ENCODE measurements at places on chromosomes 3 and 15.

DNA sequence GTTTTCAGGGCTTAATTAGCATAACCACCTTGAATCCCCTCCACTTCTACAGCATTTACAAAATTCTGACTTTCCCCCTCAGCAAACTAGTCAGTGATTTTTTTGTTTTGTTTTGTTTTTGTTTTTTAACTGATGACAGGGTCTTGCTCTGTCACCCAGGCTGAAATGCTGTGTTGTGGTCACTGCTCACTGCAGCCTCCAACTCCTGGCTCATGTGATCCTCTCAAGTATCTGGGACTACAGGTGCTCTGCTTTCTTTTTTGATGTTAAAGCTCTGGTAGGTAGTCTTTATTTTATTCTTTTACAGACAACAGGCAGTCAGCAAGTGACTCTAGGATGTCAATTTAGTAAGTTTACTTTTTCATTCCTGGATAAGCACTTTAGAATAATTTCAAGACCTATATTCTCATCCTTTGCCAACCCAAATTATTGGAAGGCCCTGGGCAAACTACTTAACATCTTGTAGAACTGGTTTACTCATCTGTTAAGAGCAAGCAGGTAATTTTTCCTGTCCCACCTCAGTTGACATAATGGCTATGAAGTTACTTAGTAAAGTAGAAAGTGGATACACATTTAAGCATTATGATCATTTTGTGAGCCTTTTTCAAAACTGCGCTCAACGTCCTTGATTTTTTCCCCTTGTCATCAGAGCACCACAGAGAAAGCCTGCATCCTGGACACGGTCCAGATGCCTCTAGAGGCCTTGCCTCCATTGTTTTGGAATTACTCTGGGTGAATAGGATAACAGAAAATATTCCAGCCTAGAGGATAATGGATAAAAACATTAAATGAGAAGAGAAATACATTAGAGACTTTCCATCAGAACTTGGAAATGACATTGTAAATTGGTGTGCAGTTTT, 69.9 kb upstream of the NDUFB4 start:
- no peak for DNase-seq

DNA sequence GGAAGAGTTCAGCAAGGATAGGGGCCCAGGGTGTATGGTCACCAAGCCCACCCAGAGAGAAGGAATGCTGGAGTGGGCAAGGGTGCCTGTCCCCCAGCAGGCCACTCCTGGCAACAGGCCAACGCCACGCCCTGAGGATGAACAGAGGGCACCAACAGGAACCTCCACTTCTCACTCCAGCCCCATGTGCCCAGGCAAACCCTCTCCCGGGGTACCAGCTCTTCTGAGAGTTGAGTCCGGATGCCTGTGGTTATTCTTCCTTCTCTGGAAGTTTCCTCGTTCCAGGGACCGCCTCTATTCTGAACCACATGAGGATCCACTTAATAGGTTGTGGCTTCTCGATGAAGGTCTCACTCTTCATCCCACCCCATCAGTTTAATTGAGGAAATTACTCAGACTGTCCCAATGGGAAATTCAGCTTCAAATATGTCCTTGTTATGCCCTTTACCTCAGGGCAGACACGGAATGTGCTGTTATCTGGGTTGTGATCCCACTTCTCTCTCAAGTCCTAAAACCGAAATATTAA, 114.3 kb downstream of the LIPC start:
- DNase-seq: no peak

DNA sequence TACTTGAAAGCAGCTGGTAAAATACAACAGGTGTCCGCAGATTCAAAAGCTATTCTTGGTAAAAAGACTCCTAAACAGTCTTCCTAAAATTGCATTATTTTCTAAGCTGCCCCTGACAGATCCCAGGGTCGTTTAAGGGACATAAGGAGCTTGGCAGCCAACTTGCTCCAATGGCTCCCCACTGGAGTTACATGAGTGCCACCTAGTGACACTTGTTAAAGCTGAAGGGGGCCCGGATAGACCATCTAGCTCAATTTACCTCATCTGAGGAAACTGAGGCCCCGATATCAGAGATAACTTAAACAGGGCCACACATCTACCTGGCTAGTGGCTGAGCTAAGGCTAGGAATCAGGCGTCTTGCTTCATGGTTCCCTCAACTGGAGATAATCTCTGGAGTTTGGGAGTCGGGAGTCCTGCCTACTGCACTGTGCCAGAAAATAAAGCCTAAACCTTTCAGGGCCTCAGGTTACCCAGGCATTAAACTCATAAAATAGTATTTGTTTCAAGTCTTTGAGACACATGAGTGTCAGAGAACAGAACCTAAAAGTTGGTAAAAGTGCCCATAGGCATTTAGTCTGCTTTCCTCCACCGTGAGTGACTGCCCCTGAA, 6.5 kb upstream of the TBC1D23 start:
- peak; percentile 67 for DNase-seq

DNA sequence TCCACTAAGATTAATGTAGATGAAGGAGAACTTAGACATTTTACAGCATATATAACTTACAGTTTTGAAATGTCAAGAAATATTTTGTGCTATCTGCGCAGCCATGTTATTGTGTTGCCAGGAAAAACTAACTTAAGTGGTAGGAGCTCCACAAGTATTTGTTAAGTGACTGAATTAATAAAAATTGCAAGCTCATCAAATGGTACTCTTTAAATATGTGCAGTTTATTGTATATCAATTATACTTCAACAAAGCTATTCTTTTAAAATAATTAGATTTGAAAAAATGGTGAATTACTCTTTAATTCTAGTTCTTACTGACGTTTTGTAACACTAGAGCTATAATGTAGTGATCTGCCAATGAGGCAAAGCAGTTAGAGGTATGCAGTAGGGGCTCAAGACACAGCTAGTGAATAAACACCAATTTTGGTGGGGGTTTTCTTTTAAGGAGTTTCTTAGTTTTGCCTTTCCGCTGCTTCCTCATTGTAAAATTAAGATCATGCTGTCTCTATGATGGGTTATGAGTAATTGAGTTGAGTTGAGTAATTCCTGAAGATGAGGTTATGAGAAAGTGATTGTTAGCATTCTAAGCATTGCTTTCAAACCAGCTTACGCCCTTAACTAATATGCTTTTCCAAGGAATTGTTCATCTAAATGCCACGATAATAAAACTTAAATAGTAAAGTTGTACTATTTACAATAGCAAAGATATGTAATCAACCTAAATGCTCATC, 10.9 kb upstream of the LXN start:
- no peak for DNase-seq

DNA sequence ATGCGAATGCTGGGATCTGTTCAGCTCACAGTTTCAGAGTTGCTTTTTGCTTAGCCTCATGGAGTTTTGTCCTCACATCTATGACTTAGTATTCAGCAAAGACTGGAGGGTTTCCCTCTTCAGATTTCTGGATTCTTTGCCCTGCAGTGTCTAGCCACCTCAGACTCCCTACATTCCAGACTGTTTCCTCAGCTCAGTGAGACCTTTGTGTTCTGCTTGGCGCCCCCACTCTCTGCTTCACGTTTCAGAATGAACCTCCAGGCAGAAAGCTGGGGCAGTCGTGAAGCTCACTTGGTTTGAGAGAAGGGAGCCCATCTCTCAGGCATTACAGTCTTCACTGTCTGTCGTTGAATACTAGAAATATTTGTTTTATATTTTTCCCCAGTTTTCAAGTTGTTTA, 118.1 kb downstream of the CACNA1D start:
- no peak for DNase-seq

GRCh38 chr3:9749296-9749644, 482 bp upstream of the OGG1 start:
- DNase-seq: no peak

- no peak for DNase-seq
Observed at GRCh38 chr3:4394048-4394447, 73.0 kb downstream of the SUMF1 start.
